ENCODE measurements at places on chromosomes 5 and 9.

DNA sequence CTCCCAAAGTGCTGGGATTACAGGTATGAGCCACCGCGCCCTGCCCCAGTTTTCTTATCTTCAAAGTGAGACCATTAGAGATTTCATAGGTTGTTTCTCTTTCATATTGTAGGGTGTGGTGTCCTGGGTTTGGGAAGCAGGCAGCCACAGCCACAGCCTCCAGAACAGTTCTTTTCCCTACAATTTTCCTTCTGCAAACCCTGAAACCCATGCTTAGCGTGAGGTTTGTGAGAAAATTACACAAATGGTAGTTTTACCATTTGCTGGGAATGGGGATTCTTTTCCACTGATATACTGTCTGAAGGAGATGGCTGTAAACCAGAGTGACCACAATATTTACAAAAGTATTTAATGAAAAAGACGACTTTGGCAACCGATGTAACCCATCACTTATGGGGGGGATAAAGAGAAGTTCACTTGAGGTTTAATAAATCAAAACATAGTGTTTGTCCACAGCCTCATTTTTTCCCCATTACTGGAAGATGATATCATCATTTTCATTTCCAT, 26.7 kb upstream of the ECM2 start:
- DNase-seq: no peak

DNA sequence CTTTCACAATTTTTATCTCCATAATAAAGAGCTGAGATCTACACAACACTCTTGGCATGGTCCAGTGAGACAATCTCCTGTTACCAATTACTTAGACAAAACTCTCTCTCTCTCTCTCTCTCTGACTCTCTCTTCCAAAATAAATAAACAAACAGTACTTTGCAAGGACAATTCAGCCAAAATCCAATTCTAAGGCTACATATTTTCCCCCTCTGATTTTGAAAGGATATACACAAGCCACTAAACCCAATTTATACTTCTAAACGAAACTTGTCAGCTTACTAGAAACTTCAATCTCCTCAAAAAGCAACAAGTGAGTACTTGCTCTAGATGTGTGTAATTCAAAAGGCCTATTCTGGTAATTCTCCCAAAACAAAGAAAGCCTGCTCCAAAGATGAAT, 26.3 kb upstream of the TNPO1 start:
- DNase-seq: peak; percentile 73

DNA sequence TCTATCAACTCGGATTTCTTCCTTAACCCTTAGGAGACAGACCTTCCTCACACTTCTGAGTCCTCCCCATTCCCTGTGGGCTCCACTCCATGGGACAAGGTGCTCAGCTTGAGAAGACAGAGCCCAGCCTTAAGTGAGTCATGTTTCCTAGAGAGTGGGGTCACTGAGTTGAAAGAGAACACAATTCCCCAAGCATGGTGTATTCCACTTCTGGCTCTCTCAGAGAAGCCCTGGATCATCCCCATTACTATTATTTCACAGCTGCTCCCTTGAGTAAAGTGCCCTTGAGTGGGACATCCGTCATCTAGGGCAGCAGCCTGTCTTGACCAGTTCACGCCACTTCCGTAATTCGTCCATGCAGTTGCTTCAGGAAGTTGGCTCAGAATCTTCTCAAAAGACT, 604.8 kb downstream of the BNC2 start:
- DNase-seq: no peak

GRCh38 chr5:1759378-1759970, 40.2 kb downstream of the MRPL36 start:
- no peak for DNase-seq

- DNase-seq: no peak
These were observed 1.1 kb downstream of the HTR1A start for GRCh38 chr5:63961125-63961597.

DNA sequence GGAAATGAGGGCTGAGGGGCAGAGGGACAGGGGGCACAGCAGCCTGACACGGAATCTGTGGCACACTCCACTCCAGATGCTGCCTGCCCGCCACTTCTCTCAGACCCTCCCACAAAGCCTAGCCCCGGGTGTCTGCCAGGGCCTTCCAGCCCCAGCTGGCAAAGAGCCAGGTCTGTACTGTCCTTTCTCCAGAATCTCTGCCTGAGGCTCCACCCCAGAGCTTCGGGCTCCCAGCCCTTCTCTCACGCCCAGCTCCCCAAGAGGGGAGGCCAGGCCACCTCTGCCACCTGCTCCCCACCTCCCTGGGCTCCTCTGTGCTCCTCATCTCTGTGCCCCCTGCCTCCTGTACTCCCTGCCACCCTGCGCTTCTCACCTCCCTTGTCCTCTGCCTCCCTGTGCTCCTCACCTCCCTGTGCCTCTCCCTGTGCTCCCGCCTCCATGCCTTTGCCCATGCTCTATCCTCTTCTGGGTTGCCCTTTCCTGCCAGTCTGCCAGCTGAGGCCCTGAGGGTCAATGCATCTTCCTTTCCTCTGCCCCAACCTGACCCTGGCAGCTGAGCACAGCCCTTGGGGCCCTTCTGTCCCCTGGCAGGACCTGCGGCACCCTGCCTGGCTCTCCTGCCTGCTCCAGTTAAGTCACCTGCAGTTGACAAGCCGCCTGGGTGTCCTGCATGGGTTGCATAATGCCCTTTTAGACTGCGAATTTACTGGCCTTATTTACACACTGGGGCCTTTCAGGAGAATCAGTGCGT, 36.4 kb downstream of the RASGEF1C start:
- DNase-seq: peak; percentile 14

GRCh38 chr5:39451276-39451941, 26.6 kb upstream of the DAB2 start:
- no peak for DNase-seq

GRCh38 chr9:76269789-76270188, 124.4 kb downstream of the RFK start:
- DNase-seq: no peak

GRCh38 chr9:38727497-38728001, 7.6 kb upstream of the FAM240B start:
- peak; percentile 9 for DNase-seq

GRCh38 chr9:18743971-18744370, 270.0 kb downstream of the ADAMTSL1 start:
- peak; percentile 23 for DNase-seq

DNA sequence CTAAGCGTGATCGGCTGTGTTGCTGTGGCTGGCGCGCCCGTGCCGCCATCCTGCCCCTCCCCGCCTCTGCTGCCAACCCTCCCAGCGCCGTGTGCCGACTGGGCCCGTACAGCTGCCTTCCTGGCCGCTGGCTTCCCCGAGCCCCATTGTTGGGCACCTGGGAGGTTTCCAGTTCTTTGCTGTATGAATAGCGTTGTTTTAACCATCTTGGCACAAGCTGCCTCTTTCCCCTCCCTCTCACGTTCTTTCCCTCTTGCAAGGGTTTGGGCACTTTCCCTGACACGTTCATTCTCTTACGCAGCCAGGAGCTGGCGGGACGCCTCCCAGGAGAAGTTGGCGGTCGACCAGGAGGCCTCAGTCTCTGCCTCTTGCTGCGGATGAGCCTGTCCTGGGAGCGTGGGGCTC, 43.1 kb upstream of the RXRA start:
- DNase-seq: peak; percentile 37

DNA sequence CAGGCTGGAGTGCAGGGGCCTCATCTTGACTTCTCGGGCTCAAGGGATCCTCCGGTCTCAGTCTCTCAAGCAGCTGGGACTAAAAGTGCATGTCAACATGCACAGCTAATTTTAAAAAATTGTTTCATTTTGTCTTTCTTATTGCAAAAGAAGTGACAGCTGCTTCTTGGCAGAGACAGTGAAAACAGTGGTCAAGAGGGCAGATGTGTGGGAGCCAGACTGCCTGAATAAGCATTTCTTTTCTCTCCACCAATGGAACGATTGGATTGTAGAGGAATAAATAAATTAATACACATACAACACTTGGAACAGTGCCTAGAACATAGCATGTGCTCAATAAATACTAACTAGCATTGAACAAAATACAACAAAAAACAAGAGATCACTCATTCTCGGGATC, 27.4 kb upstream of the KIF4B start:
- DNase-seq: peak; percentile 10

DNA sequence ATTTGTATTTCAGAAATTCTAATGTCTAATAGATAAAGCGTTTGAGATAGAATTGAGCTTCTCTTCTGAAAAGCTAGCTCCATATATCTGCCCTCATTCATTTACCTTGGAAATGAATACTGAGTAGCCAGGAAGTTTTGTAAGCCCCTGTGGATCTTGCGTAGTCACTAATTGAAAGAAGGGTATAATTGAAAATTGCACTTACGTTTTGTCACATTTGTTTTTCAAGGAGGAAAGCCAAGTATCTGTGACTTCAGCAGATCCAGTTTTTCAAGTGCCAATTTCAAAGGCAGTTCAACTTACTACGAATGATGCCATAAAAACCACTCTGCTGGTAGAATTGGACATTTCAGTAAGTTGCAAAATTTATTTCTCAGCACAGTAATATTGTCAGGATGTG, 14.0 kb downstream of the MTRR start:
- no peak for DNase-seq
